ENCODE measurements at places on chromosomes 1 and 21.

- peak; percentile 41 for DNase-seq
Measured at GRCh38 chr1:201408176-201408833, 9.2 kb upstream of the LAD1 start.

DNA sequence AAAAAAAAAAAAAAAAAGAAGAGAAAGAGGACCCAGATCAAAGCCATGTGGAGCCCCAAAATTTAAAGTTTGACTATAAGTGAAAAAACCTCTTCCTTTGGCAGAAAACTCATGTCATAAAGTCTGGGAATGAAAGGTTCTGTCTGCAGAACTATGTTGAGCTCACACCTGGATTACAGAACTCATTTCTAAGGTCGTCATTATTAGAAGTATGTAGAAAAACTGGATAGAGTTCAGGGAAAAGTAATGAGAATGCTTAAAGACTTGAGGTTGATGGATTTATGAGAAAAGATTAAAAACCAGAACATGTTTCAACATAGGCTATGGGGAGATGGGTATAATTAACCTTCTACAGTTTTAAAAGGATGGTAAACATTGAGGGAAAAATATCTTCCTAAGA is 90.7 kb upstream of the COL11A1 start:
- no peak for DNase-seq

- no peak for DNase-seq
Measured at GRCh38 chr1:85087659-85088407, 39.5 kb upstream of the MCOLN3 start.

DNA sequence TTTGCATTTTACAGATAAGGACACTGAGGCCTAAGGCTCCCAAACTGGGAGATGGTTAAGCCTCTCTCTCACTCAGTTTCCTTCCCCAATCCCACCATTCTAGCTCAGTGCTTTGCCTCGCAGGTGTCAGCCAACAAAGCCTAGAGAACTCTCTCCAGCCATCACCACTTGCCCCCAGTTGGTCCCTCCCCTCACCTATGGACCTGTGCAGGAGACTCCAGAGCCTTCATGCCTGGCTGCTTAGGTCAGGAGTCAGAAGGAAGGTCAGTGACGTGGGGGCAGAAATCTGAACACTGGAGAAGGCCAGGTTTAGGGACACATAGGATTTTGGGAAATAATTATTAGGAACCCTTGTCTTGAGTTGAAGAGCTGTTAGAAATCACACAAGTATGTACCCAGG is 295.3 kb downstream of the PTPRU start:
- DNase-seq = no peak

DNA sequence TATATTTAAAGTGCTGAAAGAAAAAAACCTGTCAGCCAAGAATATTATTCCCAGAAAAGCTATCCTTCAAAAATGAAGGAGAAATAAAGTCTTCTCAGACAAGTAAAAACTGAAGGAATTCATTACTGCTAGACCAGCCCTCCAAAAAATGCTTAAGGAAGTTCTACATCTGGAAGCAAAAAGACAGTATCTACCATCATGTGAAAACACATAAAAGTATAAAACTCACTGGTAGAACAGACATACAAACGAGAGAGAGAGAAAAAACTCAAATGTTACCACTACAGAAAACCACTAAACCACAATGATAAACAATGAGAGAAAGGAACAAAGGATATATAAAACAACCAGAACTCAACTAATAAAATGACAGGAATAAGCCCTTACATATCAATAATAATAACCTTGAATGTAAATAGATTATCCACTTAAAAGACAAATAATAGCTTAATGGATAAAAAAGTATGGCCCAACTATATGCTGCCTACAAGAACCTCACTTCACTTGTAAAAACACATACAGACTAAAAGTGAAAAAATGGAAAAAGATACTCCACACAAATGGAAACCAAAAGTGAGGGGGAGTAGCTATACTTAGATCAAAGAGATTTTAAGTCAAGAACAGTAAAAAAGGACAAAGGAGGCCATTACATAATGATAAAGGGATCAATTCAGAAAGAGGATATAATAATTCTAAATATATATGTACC is 22.0 kb downstream of the NSL1 start:
- no peak for DNase-seq

DNA sequence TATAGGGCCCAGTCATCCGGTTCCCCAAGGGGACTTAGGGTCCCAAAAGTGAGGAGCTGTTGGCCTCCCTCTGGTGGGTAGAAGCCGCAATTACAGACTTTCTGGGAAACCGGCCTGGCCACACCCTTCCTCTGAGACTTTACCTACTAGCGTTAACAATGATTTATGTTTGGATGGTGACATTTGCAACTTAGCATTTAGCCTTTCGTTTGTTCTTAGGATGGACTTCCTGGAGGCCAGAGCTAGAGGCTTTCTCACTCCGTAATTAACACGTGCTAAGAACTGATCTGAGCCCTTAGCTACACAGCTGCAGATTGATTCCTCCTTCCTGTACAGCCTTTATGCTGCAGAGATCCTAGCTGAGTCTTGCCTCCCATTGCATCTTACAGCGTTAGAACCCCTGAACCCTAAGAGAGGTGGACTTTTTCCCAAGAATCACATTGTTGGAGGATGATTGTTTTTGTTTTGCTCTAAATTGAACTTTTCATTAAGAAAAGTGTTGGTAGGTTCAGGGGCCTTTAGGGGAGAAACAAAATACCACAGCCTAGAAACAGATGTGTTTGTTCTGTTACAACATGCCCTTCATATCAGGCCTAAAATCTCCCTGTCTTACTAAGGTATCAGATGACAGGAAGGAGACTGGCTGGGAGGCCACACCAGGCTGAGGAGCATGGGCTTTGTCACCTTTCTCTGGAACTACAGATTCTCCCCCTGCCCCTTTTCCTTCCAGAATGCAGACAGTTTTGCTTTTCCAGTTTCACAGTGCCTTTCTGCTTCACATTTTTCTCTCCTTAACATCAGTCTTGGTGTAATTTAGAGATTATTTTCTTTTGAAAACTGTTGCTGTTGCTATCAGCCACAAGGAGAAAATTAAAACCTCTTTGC is 1.9 kb downstream of the S100A11 start:
- DNase-seq = peak; percentile 42

DNA sequence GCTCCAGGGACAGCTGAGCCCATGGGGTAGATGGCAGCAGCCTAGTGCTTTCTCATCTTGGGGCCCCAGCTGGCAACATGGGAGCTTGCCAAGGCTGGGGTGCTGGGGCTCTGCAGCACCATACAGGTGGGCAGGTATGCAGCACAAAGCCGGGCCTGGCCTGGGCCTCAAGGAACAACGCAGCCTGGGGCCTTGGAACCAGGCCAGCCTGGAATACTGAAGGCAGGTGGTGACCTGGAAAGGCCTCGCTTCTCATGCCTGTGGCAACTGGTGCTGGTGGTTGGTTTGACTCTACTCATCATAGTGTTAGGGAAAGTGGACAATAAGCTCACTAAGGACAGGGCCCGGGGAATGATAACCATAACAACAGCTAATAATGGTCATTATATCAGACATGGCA is 27.0 kb upstream of the SDHB start:
- no peak for DNase-seq

GRCh38 chr1:45356186-45356585 is 15.9 kb upstream of the MUTYH start:
- DNase-seq = no peak

DNA sequence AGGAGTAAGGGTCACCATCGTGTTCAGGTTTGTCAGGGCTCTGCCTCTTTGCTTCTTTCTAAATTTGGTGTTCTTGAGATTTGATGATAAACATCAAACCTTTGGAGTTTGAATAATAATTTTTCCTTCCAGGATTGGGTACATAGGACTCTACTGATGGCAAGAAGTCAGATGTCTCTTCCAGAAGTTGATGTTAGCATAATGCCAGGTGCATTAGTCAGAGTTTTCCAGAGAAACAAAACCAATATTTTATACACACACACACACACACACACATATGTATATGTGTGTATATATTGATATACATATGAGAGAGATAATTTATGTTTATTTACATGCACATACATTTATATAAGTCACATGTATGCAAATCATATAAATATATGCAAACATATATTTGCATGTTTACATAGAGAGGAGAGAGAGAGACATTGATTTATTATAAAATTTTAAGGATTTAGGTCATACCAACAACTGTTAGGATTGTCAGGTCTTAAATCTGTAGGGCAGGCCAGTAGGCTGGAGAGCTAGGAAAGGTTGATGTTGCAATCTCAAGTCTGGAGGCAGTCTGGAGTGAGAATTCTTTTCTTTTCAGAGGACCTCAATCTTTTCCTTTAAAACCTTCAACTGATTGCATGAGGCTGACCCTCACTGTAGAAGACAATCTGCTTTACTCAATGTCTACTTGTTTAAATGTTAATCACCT is 199.2 kb downstream of the HLX start:
- DNase-seq = no peak

GRCh38 chr1:2840036-2840809 is 38.7 kb upstream of the TTC34 start:
- peak; percentile 30 for DNase-seq

DNA sequence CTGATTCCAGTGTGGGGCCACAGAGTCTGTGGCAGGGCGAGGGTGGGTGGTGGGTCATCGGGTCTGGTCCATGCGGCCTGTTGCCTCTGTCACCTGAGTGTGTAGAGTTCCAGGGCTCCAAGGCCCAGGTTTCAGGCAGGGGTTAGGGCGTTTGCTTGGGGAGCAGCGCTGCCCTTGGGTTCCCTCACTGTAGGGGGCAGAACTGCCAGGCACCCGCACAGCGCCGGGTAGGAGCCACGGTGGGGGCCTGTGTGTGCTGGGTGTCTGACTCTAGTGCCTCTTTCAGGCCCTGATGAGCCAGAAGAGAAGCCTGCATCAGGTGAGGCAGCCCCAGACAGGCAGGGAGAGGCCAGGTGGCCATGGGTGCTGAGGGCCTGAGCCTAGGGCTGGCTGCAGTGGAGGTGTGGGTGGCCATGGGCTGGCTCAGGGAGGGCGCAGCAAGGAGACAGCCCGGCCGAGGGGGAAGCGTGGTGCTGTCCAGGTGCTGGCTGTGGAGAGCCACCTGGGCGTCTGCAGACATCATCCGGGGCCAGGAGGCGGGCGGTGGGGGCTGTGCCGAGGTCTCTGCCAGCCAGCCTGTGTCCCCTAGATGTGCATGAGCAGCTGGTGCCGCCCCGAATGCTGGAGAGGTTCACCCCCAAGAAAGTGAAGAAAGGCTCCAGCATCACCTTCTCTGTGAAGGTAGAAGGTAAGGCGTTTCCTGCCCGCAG is 72.3 kb downstream of the TRIM11 start:
- DNase-seq = no peak

- DNase-seq = peak; percentile 44
Measured at GRCh38 chr1:229664133-229664689, 38.2 kb downstream of the URB2 start.

GRCh38 chr1:114152089-114152507 is 1.6 kb downstream of the SYT6 start:
- no peak for DNase-seq

DNA sequence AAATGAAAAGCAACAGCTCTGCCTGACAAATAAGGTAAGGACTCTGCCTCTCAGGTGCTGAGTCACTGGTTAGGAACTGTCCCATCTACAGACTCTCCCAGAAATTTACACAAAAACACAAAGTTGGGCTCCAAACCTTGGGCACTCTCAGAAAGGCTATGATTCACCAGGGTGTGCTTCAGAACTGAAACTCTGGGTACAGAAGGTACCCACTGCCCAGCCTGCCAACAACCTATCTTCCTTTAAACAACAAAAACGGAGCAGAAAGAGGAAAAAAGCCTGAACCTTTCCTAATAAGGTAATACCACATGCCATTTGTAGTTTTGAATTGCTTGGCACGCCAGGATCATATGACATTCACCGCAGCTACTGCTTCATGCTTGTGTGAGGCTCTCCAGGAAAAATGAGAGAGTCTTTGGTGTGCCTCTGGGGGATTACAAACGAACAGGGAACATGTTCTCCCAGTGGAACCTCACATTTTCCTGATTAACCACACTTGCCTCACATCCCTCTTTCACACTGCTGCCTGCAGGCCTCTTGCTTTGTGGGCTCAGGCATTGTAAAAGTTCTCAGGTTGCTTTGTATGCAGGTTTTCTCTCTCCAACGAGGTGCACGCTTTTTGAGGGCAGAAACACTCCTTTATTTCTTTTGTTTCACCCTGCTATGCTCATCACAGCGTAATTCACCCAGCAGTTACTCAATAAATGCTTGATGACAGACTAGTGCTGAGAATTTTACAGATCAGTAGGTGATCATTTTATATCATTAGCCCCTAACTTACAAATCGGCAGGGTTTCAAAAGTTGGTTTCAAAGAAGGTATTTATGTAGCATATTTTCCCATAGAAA is 65.1 kb downstream of the GADD45A start:
- no peak for DNase-seq

DNA sequence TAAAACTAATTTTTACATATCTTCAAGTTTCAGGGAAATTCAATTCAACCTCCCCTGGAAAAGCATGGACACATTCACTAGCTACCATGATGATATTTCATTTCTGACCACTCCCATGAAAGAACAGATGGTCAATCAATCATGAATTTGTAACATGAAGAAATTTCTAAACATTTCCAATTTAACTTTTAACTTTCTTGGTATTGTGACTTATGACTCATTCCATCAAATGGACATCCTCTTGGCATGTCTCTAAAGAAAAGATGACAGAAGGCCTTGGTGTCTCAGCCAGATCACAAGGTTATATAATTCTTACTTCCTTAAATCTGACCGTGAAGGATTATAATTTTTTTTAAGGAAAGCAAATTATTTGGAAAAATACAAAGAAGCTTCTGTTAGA is 10.5 kb upstream of the MCOLN3 start:
- DNase-seq = no peak

DNA sequence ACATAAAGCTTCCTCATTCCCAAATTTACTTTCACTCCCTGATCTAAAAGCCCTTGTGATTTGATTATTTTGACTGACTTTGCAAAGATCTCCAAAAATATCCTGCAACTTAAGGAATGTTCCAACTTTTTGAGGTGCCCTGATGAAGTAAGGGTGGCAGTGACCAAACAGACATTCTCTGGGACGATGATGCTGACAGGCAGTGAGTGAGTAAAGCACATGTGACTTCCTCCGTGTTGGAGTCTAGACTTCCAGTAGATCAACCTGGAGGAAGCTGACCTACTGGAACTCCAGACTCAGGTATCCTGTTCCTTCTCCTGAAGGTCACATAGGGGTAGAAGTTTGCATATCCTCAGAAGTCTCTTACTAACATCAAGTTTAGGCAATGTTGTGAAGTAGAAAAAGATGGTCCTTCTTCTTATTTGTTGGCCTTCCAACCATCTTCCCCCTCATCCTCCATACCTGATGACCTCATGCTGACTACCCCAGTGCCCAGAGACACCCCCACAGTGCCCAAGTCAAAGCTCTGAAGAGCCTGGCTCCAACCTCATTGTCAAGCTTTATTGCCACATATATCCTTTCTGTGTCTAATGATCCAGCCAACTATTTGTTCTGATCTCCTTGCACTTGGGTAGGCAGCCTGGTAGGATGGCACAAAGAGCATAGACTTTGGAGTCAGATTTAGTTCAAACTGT is 16.0 kb downstream of the TNFSF4 start:
- DNase-seq = no peak

Measured in central memory CD8-positive, alpha-beta T cell (primary cell).